Right ventricle myocardium superior (tissue), 1 donor: ENCODE measurements at places on chromosomes 6 and 20.

GRCh38 chr20:8983478-8984345, 85.2 kb upstream of the PLCB4 start:
- no peak for DNase-seq

GRCh38 chr20:41608606-41609005, 9.6 kb downstream of the CHD6 start:
- no peak for DNase-seq

GRCh38 chr6:27894839-27895762, 17.1 kb downstream of the OR2B2 start:
- DNase-seq, result no peak

- DNase-seq, result no peak
Observed at GRCh38 chr20:10832141-10832540, 158.3 kb upstream of the JAG1 start.

- no peak for DNase-seq
Observed at GRCh38 chr6:1463751-1464426, 74.5 kb downstream of the FOXF2 start.

GRCh38 chr6:162443101-162443500, 284.5 kb downstream of the PRKN start:
- no peak for DNase-seq

DNA sequence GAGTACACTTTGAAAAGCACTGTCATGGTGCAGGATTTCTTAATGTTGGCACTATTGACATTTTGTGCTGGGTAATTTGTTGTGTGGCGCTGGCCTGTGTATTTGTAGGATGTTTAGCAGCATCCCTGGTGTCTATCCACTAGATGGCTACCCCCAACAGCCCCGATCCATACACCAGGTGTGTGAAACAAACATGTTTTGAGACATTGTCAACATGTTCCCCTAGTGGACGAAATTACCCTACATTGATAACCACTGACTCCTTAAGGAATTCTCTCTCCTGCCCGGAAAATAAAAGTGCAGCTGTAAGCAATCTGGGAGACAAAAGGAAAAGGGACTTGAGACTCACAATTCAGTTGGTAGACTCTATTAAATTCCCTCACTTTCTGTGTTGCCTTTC, 52.6 kb upstream of the TMEM200A start:
- DNase-seq, result no peak

DNA sequence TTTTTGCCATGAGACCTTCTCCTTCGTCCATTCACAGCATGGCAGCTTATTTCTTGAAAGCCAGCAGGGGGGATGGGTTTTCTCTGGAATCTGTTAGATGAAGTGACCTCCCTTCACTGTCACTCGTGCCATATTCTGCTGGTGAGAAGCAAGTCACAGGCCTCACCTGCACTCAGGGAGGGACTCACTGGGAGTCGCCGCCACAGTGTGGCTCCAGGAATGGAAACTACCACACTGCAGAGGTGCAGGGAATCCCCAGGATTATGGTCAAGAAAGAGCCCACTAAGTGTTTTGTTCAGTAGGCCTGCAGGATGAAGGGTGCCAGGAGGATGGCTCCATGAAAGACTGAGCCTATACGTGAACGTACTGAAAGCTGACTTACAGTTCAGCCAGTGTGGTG, 161.1 kb upstream of the AKAP12 start:
- DNase-seq, result no peak

DNA sequence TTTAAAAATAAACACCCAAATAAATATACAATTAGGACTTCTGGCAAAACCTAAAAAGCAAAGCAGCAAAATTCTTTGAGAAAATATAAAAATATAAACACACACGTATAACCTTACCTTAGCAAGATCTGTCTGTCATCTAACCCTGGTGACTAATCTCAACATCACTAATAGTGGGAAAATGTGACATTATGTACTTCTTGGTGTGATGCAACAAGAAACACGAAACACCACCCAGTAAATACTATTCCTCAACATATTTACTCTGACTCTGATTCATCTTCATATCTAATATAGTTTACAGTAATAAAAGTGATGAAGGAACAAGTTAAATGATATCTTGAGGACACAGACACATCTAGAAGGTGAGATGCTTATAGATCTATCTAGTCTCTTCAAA, 332.6 kb upstream of the MANEA start:
- DNase-seq, result no peak

DNA sequence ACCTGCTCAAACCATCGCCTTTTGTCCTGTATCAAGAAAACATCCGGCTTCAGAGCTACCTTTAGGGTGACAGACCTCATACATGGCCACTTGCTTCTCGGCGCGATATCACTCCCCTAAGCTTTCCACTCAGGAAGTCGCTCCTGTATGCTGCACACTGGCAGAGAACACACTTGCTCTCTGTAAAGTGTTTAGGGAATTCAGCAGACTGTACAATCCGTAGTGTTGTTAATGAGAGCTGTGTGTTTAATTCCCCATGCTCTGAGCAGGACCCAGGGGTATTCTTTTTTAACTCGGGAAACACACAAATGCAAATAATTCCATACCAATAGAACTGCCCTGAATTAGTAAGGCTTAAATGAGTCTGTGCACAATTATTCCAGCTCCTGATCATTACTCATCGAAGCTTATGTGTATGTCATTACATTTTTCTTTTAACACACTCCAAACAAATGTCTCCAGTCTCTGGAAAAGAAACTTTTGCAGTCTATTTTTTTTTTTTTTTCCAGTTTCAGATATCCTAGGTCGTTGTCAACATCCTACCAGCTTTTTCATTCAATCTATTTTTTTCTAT, 338.7 kb upstream of the ARID1B start:
- DNase-seq, result no peak

DNA sequence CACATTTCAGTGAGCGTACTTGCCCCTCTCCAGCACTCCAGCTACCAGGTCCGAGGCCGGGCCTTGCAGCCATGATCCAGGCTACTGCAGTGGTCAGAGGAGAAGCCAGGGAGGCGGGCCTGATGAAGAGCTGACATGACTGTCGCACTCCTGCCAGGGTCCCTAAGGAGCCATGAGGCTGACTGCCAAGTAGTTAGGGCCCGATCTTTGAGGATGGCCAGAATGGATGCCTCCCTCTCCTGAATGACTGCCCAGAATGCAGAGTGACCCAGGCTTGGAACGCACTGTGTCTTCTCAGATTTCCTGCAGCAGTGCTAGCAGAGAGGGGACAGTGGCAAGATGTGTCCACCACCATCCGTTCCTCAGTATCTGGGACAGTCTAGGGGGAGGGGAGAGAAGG, 24.7 kb upstream of the LRFN2 start:
- DNase-seq, result no peak

GRCh38 chr20:42936482-42936881, 253.2 kb downstream of the PTPRT start:
- no peak for DNase-seq

GRCh38 chr20:44431118-44431501, 44.6 kb upstream of the TTPAL start:
- DNase-seq, result no peak

DNA sequence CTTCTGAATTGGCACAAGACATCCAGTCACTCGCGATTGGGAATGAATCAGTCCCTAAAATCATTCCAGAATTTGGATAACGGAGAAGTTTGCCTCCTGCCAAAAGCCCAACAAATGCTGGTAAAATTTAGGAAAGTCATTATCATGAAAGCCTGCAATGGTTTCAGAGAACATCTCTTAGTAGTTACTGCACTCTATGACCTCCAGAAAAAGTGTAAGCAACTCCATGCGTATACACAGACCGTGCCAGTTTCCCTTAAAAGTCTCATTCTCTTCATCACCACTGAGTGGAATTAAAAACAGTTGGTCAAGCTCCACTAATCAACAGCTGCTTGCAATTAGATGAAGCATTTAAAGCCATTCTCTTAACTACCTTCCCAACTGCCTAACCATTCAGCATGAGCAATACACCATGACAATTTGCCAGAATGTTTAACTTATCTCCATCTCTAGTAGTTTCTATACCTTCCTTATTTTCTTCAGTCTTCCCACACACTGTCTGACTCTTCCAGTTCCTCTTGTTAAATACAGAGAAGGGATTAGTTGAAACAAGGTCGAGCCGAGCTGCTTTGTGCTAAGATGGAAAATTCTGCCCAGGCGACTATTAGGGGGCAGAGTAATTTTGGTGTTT, 183.6 kb upstream of the PRDM1 start:
- DNase-seq, result no peak

GRCh38 chr6:161435748-161436070, 161.8 kb upstream of the AGPAT4 start:
- no peak for DNase-seq

GRCh38 chr6:151723152-151723551, 84.3 kb upstream of the ESR1 start:
- no peak for DNase-seq

DNA sequence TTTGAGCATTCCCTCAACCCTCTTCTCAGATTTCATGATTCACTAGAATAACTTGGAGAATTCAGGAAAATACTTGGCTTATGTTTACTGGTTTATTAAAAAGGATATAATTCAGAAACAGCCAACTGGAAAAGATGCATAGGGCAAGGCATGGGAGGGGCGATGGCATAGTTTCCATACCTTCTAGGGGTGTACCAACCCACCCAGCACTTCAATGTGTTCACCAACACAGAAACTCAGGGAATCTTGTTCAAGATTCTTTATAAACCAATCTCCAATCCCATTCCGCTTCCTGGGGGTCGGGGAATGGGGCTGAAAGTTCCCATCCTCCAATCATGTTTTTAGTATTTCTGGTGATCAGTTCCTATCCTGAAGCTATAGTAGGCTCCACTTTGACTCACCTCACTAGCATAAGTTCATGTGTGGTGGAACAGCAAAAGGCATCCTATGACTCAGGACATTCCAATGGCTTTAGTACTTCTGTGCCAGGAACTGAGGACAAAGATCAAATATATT, 164.4 kb downstream of the SIM1 start:
- no peak for DNase-seq

- no peak for DNase-seq
Observed at GRCh38 chr20:47676219-47676721, 109.0 kb downstream of the SULF2 start.

DNA sequence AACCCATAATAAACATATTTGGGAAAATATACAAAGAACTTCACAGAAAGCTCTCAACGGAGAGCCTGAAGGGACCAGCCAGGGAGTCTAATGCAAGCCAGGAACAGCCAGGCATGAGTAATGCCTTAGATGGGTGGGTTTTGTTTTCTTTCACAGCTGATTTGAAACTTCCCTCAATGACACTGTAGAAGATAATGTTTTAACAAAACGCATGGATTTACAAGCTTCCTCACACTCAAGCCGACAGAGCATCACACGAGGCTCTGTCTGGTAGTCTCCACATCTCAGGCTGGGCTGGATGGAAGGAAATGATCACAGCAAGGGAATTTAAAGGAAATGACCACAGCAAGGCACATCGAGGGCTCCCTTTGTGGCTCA, 113.9 kb downstream of the GMPR start:
- DNase-seq, result no peak

- no peak for DNase-seq
Observed at GRCh38 chr6:13759025-13759424, 47.4 kb upstream of the RANBP9 start.

- DNase-seq, result no peak
Observed at GRCh38 chr6:114521926-114522325, 179.1 kb upstream of the HS3ST5 start.
